Activated CD8-positive, alpha-beta memory T cell treated with anti-CD3 and anti-CD28 coated beads for 1 hour (primary cell): ENCODE measurements at places on chromosomes 11 and 22.
A peak's percentile ranks its signal among the peaks of the same experiment; 100 is the strongest.

- DNase-seq, result no peak
These were observed 19.8 kb downstream of the CAT start for GRCh38 chr11:34458525-34458924.

DNA sequence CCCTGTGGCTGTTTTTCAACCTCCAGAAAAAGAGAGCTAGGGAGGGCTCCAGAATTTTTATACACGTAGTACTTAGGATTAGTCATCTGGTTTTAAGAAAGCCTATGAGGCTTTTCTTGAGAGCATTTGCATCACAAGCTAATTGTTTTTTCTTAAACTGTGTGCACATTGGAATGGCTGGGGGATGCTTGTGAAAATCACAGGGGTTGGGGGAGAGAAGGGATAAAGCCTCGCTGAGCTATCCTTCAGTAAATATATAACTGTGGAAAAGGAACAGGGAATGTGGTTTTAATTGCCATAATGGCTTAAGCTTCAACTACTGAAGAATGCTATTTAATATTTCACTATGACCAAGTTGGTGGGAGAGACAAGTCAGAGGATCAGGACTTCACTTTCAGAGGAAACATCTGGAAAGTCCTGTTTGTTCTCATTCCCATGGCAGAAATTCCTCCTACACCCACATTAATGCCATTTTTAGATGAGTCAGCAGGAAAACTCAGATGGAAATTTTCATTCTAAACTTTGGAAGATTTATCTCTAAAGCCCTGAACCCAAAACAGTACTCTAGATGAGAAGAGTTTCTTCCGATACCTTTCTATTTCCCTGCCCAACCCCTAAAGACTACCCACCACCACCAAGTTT lies 591.3 kb downstream of the LRRC4C start:
- no peak for DNase-seq

GRCh38 chr11:64960719-64961118 lies 11.2 kb downstream of the MAJIN start:
- DNase-seq, result no peak

DNA sequence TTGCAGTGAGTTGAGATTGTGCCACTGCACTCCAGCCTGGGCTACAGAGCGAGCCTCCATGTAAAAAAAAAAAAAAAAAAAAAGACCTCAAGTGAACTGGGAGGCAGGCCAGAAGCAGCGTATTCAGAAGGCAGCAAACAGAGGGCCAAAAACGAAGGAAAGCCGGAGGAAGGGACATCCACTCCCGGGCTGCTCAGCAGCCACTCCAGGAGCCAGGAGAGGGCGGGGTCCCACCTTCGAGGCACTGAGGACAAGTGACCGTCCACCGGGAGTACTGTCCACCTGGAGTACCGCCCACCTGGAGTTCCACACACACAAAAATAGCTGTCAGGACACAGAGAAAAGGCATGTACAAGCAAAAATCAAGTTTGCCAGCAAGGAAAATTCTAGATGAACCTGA lies 5.5 kb downstream of the TOLLIP start:
- no peak for DNase-seq

GRCh38 chr11:12840871-12841660 lies 166.8 kb downstream of the TEAD1 start:
- no peak for DNase-seq

GRCh38 chr11:67645521-67646461 lies 4.7 kb downstream of the ACY3 start:
- DNase-seq, result no peak

GRCh38 chr22:31085493-31085824 lies 4.3 kb downstream of the SMTN start:
- no peak for DNase-seq

DNA sequence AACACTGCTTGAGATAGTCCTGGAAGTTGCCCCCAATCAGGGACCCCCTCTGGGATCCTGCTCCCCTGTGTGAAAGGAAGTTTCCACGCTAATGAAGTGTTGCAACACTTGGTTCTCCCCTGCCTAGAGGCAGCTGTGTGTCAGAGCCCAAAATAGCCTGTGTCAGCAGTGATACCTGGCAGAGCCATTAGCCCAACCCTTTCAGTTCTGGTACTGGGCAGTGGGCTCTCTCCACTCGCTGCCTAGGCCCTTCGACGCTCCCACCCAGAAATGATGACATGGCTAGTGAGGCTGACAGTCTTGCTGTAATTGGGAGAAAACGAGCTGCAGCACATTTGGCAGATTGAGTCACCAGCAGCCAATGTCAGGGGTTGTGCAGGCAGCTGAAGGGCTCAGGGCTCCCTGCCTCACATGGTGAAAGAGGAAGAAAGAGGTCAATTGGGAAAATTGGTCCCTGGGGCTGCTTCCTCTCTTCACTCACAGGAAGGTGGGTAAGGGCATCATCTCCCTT lies 1.4 kb upstream of the NXF1 start:
- no peak for DNase-seq

DNA sequence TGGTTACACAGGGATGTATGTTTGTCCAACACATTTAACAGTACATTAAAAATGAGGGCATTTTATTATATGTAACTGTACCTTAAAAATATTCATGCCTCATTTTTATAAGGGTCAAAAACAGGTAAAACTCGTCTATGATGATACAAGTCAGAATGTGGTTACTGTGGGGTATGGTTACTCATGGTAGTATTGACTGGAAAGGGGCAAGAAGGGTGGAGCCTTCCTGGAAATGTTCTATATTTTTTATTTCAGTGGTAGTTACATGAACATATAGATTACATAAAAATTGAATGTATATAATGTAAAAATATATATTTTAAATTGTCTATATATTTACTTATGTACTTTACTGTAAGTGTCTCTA lies 99.8 kb downstream of the STIM1 start:
- no peak for DNase-seq

GRCh38 chr11:66347425-66348276 lies at the start of gene B4GAT1:
TSS of gene B4GAT1 (minus strand) at chr11:66347629. CDS start at chr11:66347545, 84 bp downstream.
- peak; percentile 48 for DNase-seq

GRCh38 chr22:19128946-19129727 lies 2.0 kb upstream of the TSSK2 start:
- DNase-seq, result no peak

- no peak for DNase-seq
These were observed 9.6 kb downstream of the ADM start for GRCh38 chr11:10314199-10315072.
